ENCODE measurements at places on chromosomes 16 and 17.

DNA sequence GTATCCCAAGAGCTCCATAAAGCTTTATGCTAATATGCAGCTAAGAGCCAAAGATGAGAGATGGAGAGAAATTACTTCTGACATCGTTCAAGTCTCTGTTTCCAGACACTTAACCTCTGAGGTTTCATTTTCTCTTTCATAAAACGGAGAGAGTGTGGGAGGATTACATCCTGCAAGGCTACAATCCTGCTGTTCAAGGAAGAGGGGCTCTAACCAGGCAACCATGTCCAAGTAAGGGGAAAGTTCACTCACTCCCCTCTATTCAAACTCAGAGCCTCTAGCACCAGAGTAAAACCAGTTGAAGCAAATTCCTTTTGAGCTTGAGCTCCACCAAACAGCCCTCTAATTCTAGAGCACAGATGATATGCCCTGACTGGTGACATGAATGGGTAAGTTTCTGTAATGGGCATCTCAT, 397.4 kb downstream of the NPIPA8 start:
- DNase-seq, result no peak

DNA sequence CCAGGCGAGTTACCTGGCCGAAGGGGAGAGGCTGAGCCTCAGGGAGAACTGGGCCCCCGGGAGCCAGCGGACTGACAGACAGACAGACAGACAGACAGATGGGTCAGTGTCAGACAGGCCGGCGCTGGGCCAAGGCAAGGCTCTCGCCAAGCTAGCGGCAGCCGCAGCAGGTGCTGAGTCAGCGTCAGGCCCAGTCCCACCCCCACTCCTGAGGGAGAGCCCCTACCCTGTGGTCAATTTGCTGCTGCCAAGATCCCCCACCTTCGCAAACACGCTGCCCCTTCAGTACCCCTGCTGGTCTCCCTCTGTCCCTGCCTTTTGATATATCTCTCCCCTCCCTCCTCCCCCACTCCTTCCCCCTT, 1.5 kb downstream of the FGF11 start:
- peak; percentile 28 for DNase-seq

GRCh38 chr17:55340686-55341085, 75.9 kb downstream of the HLF start:
- no peak for DNase-seq

DNA sequence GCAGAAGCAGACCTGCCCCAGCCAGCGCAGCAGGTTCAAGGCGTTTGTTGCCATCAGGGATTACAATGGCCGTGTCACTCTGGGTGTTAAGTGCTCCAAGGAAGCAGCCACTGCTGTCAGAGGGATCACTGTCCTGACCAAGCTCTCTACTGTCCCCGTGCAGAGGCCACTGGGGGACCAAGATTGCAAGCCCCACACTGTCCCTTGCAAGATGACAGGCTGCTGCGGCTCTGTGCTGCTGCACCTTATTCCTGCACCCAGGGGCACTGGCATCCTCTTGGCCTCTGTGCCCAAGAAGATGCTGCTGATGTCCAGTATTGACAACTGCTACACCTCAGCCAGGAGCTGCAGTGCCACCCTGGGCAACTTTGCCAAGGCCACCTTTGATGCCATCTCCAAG, 27.7 kb downstream of the ATPAF2 start:
- DNase-seq, result no peak

DNA sequence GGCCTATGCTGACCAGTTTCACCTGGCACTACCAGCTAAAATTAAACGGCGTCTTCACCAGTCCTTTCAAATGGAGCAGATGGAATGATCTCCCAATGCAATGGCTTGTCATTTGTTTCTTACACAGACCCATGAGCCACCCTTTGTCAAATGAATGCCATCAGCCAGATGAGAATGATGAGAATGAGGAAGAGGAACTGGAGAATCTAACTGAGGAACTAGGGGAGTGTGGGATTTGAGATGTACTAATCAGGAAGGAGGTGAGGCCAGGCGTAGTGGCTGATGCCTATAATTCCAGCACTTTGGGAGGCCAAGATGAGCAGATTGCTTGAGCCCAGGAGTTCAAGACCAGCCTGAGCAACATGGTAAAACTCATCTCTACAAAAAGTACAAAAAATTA, 116.4 kb downstream of the HS3ST3A1 start:
- DNase-seq, result no peak
